ENCODE measurements at places on chromosomes 4 and X.

GRCh38 chr4:2793586-2794485, 951 bp downstream of the SH3BP2 start:
- no peak for DNase-seq

DNA sequence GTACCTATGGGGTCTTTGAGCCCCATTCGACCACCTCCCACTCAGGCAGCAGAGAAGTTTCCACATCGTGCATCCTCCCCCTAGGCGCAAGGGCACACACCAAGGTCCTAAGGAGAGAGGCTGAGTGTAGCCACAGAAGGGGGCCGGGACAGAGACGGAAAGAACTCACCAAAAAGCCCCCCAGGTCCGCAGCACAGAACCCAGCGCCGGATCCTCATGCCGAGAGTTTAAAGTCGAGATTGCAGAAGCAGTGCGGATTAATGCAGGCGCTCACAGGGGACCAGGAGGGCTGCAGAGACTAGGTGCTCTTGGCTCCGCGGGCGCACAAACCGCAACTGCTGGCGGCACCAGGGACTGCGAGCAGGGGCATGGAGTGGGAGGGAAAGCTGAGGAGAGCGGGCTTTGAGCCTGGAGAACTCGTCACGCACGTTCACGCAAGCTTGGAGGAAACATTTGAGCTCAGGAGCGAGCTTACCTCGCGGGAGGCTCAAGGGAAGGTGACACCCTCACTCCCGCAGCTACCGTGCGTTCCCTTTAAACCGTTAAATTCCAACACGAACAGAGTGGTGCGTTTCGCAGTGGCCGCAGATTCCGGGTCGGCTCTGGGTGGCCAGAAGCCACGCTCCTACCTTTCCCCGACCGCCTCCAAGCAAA, 8.5 kb downstream of the NKX3-2 start:
- DNase-seq: no peak

DNA sequence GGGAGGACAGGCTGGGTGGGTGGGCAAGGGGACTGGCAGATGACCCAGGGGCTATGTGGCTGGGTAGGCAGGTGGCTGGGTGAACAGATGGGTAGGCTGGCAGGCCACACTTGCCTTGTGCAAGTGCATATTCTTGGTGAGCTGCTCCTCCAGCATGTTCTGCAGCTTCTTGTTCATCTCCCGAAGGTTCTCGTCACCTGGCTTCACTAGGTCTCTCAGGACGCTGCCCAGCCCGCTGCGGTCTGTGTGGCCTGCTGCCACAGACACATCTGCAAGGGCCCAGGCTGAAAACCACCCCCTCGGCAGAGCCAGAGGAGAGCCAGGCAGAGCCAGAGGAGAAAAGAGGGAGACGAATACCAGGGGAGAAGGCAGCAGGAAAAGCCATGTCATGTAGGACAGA, 3.4 kb upstream of the KCND1 start:
- DNase-seq: no peak

DNA sequence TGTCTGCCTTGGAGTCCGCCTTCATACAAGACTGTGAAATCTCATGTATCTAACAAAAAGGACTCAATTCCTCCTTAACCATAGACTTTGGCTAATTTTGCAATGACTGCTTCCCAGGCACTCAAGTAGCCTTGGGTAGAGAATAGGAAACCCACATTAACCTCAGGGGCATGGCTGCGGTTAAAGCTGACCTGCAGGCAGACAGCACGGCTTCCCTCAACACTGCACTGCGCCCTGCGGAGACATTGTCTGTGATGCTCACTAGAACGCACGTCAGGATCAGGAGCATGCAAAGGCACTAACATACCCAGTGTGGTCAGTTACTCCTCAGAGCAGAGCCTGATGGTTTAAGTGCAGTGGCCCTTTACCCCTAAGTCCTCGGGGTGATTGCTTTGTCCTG, 10.3 kb upstream of the GPR143 start:
- DNase-seq: no peak

- DNase-seq: no peak
Observed at GRCh38 chr4:100728861-100729260, 211.0 kb upstream of the EMCN start.

- DNase-seq: no peak
Observed at GRCh38 chr4:35934320-35934981, 309.9 kb downstream of the ARAP2 start.

DNA sequence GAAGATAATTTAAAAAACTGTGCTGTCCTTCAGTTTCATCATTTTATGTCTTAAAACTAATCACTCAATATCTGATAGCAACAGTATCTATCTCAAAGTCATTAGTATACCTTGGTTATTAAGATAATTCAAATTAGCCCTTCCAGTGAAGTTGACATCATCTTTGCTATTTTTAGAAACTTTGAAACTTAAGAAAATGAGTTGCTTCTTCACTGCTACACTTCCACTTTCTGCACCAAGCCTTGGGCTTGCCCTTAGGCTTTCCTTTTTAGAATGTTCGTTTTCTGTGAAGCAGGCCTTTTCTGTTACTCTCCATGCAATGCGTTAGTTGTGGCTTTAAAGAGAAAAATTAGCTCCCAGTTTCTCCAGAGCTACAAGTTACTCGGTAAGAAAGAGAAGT, 4.4 kb upstream of the VAMP7 start:
- no peak for DNase-seq

DNA sequence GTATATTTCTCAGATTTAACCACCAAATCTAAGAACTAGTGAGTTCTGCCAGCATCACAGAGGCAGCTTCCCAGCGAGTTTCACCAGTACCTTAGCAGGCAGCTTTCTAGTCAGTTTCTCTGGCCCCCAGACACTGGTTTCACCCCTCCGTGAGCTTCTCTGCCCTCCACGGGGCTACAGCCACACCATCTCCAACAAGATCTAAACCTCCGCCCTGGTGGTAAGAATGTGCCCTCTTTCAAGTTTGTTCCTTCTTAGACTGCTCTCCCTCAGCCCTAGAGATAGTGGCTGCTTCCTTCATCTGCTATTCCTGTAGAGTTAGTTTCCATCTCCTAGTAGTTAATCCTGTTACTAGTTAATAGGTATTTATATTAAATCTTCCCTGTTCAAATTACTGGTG, 60.5 kb upstream of the TAB3 start:
- no peak for DNase-seq

- no peak for DNase-seq
Observed at GRCh38 chr4:4341861-4342650, 44.8 kb upstream of the NSG1 start.

DNA sequence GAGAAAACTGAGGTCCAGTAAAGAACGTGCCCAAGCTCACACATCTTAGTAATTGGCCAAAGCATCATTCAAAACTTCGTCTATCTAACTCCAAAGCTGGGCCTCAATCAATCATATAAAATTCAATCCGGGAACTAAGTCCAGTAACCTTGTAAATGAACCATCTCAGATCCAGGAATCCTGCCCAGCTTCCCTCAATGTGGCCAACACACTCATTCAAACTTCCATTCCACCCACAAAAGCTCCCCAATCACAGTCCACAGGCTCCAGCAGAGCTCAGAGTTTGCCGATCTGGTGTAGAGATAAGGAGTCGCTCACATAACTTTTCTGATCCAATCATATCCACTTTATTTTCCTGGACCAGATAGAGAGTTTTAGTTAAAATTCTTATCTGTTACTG, 144.8 kb downstream of the SPATA18 start:
- DNase-seq: no peak

GRCh38 chr4:53844133-53844532, 220.3 kb downstream of the CHIC2 start:
- no peak for DNase-seq

GRCh38 chr4:169128902-169129301, 118.8 kb upstream of the CBR4 start:
- DNase-seq: no peak

DNA sequence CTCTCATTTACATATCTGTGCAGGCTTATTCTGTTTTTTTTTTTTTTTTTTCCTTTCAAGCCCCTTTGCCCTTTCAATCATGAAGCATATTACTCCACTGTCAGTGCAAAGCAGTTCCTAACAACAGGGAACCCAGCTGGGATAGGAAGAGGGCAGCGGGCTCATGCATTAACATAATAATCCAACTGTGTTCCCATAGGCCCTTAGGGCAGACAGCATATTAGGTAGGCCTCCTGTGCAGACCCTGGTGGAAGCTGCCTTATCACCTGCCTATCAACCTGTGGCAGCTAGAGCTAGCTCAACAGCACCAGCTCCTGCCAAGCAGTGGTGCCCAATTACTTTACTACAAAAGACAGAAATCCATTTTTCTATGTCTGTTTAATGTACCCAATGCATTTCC, 49.3 kb downstream of the SLC10A7 start:
- DNase-seq: no peak

- no peak for DNase-seq
Observed at GRCh38 chrX:130952266-130953043, 49.4 kb upstream of the ENOX2 start.

- peak; percentile 15 for DNase-seq
Observed at GRCh38 chrX:150569155-150569477, 695 bp downstream of the MTM1 start.

- no peak for DNase-seq
Observed at GRCh38 chrX:630007-630611, 482 bp upstream of the SHOX start.

GRCh38 chr4:153181293-153181692, 22.9 kb upstream of the TRIM2 start:
- DNase-seq: no peak

DNA sequence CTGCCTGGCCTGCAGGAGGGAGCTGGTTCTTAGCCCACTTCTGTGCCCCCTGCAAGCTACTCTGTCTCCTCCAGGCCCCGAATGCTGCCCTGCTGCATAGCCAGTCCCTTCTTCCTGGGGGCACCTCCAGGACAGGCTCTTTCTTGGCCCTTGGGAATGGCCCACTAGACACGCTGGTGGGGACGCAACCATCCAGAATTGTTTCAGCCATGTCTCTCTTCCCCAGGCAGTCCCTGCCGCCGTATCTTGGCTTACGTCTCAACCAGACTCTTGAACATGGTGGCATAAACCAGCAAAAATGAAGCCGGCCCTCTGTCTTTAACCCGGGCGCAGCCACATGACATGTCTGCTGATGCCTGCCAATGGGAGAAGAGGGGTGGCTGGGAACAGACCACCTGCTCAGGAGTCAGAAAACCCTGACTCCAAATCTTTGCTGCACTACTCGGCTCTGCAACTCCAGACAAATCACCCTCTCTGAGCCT, 9.0 kb downstream of the LRPAP1 start:
- DNase-seq: no peak

GRCh38 chr4:94676970-94677369, 80.8 kb upstream of the BMPR1B start:
- no peak for DNase-seq

DNA sequence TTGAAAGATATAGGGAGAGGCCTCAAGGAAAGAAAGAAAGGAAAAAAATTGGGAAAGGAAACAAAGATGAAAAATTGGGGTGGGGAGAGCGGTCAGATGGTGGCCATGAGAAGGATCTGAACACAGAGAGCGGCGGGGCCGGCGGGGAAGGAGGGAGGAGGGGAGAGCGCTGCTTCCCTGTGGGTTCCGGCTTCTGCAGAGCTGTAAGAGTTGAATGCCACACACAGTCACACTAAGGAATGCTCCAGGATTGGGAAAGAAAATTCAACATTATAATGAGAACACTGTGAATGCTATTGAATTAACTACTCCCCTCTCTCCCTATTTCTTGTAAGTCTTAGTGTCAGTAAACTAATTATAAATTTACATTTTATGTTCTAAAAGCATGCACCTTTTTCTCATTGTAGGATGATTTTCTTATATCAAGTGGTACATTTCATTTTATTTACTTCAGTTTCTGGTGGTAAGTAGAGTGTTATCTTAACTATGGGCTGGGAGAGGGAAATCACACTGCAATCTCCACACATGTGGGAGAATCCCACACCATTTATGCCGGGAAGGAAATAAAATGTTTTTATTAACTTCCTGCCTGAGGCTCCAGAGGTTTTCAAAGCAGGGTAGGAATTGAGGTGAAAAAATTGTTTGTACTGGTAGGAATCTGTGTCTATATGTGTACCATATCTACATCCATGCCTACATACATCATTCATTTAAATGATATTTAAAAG, 904 bp downstream of the F11 start:
- no peak for DNase-seq

- no peak for DNase-seq
Observed at GRCh38 chrX:15748841-15749240, 10.8 kb downstream of the CA5B start.
